ENCODE measurements at places on chromosomes 1 and 21.

DNA sequence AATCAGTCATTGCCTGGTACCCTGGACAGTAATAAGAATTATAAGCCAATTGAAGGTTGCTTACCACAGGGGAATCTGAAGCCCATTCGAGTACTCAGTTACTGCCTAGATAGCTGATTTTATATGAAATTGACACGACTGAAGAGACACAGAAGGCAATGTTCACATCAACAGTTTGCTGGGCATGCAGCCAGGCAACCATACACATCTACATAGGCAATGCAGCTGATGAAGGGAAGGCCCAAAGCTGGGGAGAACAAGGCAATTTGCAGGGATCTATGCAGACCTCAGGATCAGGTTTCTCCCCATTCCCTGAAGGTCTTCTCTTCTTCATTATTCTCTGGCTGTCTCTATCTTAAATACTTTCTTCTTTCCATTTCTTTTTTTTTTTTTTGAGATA lies 448.7 kb downstream of the PTBP2 start:
- peak; percentile 40 for DNase-seq

DNA sequence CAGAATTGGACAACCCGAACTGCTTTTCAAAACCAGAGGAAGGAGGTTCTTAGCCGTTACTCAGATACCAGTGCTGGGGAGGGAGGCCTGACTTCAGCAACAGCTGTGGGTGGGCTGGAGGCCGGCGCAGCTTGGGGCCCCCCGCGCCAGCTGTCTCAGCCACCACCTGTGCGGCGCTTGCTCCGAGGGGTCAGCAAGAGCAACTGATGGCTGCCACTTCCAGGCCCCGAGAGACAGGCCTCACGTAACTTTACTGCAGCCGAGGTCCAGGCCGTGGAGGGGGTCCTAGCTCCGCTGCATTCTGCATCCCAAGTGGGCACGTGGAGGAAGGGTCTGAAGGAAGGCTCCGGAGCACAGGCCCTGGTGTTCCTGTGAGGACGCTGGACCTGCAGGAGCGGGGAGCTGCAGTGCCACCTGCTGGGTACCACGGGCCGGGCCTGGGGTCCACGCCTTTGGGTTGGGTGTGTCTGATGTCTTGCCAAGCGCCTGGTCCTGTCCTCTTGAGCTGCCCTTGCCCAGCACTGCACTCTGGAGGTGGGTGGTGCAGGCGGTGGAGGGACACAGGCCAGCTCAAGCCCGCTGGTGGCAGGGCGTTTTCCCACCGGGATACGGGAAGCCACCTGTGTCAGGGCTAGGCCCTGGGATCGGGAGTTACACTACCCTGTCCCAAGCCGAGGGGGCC lies 9.8 kb downstream of the THAP3 start:
- DNase-seq, result no peak

- peak; percentile 72 for DNase-seq
These were observed 27.7 kb downstream of the STYXL2 start for GRCh38 chr1:167121375-167122120.

DNA sequence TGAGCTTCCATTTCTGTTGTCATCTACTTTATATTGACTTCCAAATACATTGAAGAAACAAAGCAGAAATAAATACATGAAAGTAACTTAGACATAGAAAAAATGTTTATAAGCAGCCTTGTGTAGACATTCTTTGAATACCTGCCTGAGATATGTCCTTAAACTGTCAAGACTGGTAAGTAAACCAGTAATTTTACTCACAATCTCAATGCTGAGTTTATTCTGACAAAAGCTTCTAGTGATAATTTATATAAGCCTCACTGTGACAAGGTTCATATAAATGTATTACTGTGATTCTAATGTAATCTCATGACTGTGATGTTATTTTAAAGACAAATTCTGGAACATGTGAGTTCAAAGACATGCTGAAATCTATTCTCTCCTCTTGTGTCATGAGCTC lies 516.7 kb upstream of the B3GALT2 start:
- no peak for DNase-seq

DNA sequence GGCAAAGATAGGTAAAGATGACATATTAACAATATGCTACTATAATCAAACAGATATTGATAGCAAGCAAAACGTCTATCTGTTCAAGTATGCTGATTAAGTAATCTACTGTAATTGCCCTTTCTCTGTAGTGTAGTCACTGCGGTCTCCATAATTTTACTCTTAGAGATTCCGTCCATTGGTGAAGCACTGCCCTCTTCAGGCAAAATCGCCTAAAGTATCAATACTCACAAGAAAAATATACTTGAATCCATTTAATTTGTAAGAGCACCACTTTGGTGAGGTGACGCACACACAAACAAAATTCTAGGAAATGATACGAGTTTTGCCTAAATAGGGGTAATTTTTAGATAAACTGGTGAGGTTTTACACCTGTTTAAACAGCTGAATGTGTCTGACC lies 434.6 kb upstream of the CHRM3 start:
- DNase-seq, result no peak

DNA sequence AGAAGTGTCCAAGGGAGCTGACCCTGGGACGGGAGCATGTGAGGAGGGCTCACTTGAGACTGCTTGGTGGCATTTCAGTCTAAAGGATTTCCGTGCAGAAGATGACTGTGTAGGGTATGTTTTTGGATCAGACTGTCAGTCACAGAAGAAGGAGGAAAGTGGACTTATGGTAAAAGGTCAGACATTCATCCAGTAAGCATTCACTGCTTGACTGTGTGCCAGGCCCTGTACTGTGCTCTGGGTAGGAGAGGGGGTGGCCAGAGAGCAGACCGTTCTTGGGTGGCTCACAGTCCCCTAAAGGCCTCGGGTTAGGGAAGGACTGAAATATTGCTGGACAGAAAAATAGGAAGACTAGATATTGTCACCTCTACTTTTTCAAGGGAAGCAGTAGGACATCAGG lies 2.1 kb upstream of the SERINC2 start:
- DNase-seq, result no peak

- no peak for DNase-seq
These were observed 42.5 kb downstream of the KDM5B start for GRCh38 chr1:202765721-202766120.

GRCh38 chr1:27058966-27059669 lies 46.5 kb upstream of the TENT5B start:
- DNase-seq, result no peak
